ENCODE measurements at places on chromosomes 2 and 18. TPM values are rescaled to one million over a fixed set of nuclear protein-coding genes. Genes with fewer than 3 reads are reported as not detected.
A peak's percentile ranks its signal among the peaks of the same experiment; 100 is the strongest.

DNA sequence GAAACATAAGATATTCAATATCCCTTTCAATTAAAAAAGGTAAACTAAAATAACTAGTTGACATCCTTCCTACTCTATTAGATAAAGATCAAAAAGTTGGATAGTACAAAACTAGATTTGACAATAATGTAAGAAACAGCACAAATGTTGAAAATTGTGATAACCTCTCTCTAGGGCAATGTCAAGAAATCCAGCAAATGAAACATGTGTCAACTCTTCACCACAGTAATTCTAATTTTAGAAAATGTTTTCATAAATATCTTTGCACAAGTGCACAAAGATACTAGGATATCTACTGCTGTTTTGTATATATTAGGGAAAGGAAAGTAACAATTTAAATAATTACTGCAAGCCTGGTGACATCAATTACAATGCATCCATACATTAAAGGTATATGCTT, 1220.1 kb downstream of the LRP1B start:
- no peaks in the 10 kb centered on the region for H3K27me3 ChIP-seq
- no peaks in the 10 kb centered on the region for H3K4me1 ChIP-seq
- no peak overlapping the region for H3K4me3 ChIP-seq
- DNase-seq, result no peak
- H3K27ac ChIP-seq, result no peak overlapping the region
- no peaks in the 10 kb centered on the region for H3K36me3 ChIP-seq

DNA sequence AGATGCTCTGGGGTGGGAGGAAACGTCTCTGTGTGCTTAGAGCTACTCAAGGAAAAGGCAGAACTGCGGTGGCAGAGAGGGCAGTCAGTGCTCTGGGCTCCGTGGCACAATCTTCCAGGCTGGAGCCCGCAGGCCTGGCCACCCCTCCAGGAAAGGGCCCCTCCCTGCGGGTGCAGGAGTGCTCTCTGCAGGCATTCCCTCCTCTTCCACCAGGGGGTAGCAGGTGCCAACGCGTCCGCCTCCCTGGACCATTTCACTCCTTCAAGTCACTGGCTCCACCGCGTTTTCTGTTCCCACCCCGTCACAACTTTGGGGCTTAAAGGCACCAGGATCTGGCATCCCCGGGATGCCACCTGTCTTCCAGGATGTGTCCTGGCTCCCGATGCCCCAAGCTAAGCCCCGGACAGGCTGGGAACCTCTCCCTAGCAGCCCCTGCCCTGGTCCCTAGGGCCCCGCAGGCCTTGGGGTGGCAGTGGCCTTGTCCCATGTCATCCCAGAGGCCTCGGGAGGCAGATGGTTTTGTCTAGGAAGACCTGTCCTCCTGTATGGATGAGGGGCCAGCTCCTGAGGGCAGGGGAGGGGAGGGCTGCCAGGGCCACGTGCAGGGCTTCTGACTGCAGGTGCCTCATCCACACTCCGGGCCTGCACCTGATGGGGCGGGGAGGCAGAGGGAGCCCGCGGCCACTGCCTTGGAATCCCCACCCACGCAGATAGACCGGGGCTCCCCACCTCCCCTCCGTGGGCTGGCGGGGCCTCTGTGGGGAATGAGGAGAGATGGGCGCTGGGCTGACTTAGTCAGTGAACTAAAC, 26.4 kb downstream of the KCNIP3 start:
- H3K27me3 ChIP-seq, result no peaks in the 10 kb centered on the region
- no peak overlapping the region for H3K27ac ChIP-seq
- no peak for DNase-seq
- H3K4me1 ChIP-seq, result no peaks in the 10 kb centered on the region
- H3K36me3 ChIP-seq, result no peaks in the 10 kb centered on the region

- no peaks in the 10 kb centered on the region for H3K4me1 ChIP-seq
- no peak overlapping the region for H3K27ac ChIP-seq
- no peak for DNase-seq
- no peaks in the 10 kb centered on the region for H3K27me3 ChIP-seq
These were observed 265.6 kb downstream of the ANAPC1 start for GRCh38 chr2:111618226-111618977.

GRCh38 chr2:28484835-28485234, 11.0 kb upstream of the PLB1 start:
- H3K4me3 ChIP-seq, result no peak overlapping the region
- no peaks in the 10 kb centered on the region for H3K27me3 ChIP-seq
- no peak overlapping the region for H3K27ac ChIP-seq
- DNase-seq, result no peak

GRCh38 chr2:138771534-138771933, 8.7 kb downstream of the NXPH2 start:
- H3K27me3 ChIP-seq, result no peaks in the 10 kb centered on the region
- H3K4me3 ChIP-seq, result no peak overlapping the region
- no peaks in the 10 kb centered on the region for H3K36me3 ChIP-seq
- no peak for DNase-seq
- no peak overlapping the region for H3K27ac ChIP-seq

- no peaks in the 10 kb centered on the region for H3K4me1 ChIP-seq
- DNase-seq, result no peak
- H3K27me3 ChIP-seq, result no peaks in the 10 kb centered on the region
- no peak overlapping the region for H3K27ac ChIP-seq
- no peaks in the 10 kb centered on the region for H3K36me3 ChIP-seq
These were observed 21.2 kb upstream of the ACVR1 start for GRCh38 chr2:157897106-157897971.

DNA sequence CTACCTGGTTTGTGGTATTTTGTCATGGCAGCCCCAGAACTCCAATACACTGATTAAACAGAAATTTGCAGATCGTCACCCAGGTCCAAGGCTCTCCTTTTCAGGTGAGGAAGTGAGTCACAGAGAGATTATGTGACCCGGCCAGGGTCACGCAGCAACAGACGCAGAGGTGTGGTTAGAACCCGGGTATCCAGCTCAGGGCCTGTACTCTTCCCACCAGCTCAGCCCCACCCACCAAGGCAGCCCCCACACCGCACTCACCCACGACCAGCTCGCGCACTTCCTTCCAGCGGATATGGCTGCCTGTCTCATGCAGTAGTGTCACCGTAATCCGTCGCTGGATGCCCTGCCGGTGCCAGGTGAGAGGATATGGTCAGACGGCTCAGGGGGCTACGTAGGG, 48.1 kb downstream of the AQP12A start:
- DNase-seq, result no peak
- H3K4me3 ChIP-seq, result no peak overlapping the region

DNA sequence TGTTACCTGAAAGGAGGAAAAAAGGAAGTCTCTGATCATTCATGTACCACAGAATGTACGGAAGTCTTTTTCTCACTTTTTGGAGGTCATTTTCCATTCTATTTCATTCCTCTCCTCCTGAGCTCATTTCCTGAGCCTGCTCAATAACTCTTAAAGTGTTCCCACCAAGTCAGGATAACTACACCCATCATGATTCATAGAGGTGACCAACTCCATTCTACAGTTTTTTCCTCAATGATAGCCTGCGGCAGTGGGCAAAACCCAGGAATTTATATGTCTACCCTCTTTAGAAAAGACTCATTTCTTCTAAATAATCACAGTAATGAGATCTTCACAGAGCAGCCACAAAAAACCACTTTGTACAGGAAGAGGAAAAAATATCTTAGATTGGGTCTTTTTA, 372.5 kb downstream of the RBM43 start:
- no peak overlapping the region for H3K27ac ChIP-seq
- H3K36me3 ChIP-seq, result no peaks in the 10 kb centered on the region
- no peak for DNase-seq
- H3K4me1 ChIP-seq, result no peaks in the 10 kb centered on the region

- no peaks in the 10 kb centered on the region for H3K36me3 ChIP-seq
- H3K27ac ChIP-seq, result no peak overlapping the region
- H3K27me3 ChIP-seq, result no peaks in the 10 kb centered on the region
These were observed 177.8 kb upstream of the HAAO start for GRCh38 chr2:42970151-42970550.

DNA sequence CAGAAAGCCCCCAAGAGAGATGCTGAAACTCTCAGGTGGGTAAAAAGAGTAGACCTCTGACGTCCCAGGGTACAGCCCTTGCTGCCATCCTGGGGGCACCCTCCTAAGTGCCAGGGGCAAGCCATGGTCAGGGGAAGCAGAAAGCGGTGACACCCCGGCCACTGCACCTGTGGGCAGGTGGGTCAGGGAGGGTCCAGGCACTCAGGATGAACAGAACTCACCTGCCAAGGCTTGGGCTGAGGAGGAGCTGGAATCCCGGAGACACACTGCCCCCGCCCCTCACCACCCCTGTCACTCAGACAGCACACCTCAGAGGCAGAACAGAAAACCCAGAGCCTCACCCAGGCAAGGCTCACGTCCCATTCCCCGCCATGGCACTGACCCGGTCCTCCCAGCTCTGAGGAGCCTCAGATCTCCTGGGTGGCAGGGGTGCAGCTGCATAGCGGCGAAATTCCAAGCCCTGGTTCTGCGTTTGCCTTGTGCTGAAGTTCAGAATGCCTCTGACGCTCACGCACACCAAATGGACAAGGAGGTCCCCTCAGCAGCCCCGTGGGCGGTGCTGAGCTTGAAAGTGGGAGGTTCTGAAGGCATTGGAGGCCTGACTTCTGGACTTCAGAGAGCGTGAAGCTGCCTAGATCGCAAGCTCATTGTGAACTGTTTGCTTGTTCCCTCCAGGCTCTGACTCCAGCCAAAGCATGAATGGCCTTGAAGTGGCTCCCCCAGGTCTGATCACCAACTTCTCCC, 4.3 kb downstream of the GPR17 start:
- no peak overlapping the region for H3K4me3 ChIP-seq
- no peaks in the 10 kb centered on the region for H3K36me3 ChIP-seq
- peaks cover 20% of the 10 kb centered on the region for H3K4me1 ChIP-seq
- peak overlapping the region; percentile 51 for H3K27ac ChIP-seq

DNA sequence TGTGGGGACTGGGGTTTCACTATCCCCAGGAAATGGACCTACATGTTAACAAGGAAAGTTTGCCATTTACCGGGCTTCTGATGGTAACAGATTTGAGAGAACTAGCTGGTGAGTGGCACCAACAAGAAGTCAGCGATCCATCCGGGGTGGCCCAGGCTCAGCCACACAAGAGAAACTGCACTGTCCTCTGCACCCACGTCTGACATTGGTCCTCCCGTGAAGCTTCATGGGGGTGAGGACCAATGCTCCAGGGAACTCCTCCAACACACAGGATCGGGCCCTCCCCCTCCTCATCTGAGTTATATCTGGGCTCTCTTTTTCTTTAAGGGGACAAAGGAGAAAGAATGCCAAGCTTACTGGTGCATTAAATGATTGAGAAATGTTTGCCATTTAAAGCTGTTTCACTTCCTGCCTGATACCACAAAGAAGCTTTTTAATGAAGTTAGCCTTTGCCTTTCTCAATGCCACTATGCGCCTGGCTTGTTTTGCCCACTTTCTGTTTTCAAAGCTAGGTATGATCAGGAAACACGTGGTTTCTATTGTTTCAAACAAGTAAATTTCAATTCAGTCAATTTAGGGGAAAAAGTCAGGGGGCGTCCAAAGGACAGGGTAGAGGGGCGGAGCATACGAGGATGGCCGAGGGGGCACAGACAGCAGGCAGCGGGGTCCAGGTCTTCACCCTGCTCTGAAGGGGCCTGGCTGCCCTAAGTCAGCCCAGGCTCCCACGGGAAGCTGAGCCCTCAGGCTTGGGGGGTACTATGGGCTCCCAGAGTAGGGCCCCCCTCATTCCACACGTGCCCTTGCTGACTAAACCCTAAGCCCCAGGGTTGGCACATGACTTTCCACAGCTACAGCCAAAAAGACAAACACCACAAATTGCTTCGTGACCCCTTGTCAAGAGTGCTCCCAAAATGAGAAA, 204.0 kb upstream of the ID2 start:
- no peaks in the 10 kb centered on the region for H3K4me1 ChIP-seq
- DNase-seq, result no peak
- no peak overlapping the region for H3K27ac ChIP-seq
- no peaks in the 10 kb centered on the region for H3K36me3 ChIP-seq

DNA sequence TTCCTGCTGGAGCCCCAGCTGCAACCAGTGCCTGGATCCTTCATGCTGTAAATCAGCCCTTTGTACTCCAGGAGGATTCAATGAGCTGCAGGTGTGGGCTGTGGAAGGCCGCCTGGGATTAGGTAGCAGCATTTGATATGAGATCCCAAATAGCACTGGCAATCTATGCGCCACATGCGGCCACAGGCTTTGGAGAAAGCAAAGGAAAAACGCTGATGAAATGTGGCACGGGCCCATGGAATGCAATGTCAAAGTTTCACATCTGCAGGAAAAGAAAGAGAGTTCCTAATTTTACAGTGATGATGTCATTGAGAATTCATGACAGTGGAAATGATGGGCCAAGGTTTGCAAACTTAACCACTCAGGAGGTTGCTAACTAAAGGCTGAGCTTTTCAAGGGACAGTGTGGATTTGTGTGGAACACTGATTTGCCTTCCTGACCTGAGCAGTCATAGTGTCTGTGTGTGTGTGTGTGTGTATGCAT, 216.4 kb upstream of the OSR1 start:
- DNase-seq, result peak; percentile 67
- H3K4me3 ChIP-seq, result no peak overlapping the region
- H3K4me1 ChIP-seq, result no peaks in the 10 kb centered on the region
- H3K36me3 ChIP-seq, result no peaks in the 10 kb centered on the region
- no peak overlapping the region for H3K27ac ChIP-seq
- H3K27me3 ChIP-seq, result no peaks in the 10 kb centered on the region

DNA sequence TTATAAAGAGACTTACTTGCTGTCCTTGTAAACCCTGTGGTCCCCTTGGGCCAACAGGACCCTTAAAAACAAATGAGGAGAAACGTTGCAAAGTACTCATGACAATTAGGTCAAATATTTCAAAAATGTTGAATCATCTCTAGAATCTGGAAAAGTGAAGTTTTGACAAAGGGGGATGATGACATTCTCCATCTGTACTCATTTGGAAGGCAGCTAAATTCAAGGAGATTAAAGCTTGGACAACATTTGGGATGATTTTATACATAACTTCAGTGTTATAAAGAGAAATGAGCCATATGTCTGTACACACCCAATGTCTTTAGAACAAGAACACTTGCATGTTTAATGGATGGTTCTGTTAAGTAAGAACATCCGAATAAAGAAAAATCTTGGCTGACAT, 92.9 kb downstream of the COL5A2 start:
- peaks cover 6% of the 10 kb centered on the region for H3K4me1 ChIP-seq
- H3K27ac ChIP-seq, result no peak overlapping the region
- no peaks in the 10 kb centered on the region for H3K27me3 ChIP-seq
- H3K4me3 ChIP-seq, result no peak overlapping the region
- no peak for DNase-seq
- no peaks in the 10 kb centered on the region for H3K36me3 ChIP-seq

DNA sequence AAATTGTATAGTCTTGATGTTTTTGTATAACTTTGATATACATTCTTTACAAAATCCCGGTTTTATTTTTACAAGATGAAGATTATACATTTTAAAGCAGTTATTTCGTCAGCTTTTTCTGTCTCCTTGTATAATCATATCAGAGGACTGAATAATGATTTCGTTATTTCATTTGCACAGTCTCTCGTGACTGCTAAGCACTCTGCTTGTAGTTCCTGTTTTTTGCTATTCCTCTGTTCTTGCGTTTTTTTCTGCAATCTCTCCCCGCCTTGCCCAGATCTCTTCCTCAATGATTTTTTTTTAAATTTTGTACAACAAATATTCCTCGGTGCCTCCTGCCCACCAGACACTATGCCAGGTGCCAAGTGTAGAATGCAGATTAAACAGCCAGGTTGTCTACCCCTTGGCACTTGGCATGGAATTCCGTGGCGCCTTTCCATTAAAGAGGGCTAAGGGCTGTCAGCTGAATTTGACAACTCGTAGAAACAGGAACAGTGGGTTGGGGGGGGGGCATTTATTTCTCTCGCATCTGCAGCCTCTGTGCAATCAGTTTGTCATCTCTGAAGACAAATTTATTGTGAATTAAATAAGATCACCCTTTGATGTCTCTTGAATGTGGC, 69.6 kb downstream of the KLHL29 start:
- DNase-seq, result no peak
- no peaks in the 10 kb centered on the region for H3K27me3 ChIP-seq

Gene LINC00305
- not detected for total RNA-seq

Gene CENPO
- 1.0 TPM for total RNA-seq

Gene AGXT
- not detected for total RNA-seq

Gene C2orf81
- 2.1 TPM for total RNA-seq

Gene NETO1
- total RNA-seq, result 1.0 TPM

Gene OSR1
- total RNA-seq, result 26.2 TPM

Gene C2orf66
- not detected for total RNA-seq
